Frontal cortex (tissue), 4 donors: ENCODE measurements at places on chromosomes 3 and 15.
A peak's percentile ranks its signal among the peaks of the same experiment; 100 is the strongest.

DNA sequence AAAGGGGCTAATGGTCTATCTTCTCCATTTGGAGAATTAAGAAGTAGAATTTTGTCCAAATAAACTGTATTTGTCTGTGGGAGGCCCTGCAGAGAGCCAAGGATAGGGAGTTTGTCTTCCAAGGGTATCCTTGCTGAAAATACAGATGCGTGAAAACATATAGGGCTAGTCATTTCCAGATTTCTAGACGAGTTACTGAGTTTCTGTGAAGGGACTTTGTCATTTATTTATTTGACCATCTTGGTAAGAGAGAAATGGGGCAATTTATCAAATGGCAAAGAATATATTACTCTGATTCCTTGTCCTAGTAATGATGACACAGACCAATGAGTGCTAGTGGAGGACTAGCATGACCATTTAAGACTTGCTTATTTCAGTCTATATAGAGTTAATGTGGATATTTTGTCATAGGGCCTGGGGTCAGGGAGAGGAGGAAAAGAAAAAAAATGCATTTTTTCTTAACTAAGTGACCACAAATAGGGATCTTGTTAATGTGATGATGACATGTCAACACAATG lies 376.6 kb upstream of the ONECUT1 start:
- DNase-seq: no peak

- no peak for DNase-seq
Observed at GRCh38 chr3:107710851-107711250, 188.1 kb downstream of the BBX start.

DNA sequence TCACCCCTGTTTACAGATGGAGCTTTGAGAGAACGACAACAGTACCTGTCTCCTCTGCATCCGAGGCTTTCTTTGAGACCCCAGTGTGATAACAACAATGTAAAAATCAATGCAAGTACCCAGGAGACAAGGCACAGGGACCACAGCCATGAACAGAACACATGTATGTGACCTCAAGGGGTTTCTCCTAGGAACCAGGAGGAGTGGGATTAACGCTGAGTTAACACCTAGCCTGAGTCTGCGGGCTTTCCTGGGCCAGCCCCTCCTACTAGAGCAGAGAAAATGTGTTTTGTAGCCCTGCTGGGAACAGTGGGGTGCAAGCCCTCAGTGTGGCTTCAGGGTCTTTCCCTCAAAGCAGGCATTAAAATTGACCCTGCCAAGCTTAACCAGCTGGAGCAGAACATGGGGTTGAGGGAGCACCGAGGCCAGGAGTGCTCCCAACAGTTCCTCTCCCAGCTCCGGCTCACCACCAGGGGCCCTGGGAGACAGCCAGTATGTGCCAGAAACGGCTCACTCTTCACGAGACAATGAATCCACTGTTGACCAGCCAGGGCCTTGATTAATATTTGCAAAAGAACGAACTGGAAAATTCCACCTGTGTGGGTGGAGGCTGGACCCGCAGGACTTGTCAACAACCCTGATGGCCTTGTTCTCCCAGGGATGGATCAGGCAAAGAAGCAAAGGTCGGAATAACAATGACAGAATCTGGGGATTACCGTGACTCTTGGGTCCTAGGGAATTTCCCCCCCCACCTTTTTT lies 3.6 kb downstream of the CHDH start:
- DNase-seq: peak; percentile 57

DNA sequence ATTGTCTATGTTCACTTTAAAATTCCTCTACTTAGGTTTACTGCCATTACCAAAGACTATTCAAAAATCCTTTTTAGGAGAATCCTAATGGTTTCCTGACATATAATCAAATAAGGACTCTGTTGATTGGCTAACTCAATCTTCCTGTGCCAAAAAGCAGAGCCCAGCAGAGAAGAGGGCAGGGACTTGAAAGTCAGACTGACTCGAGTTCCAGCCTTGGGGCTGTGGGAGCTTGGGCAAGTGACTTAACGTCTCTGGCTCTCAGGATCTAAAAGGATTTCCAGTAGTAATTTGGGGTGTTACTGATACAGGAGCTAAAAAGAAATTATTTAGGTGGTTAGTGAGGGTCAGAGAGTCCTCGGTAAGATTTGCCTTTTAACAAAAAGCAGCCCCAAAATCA lies 10.9 kb downstream of the CCR5 start:
- no peak for DNase-seq

GRCh38 chr3:119894195-119894594 lies 112.3 kb downstream of the NR1I2 start:
- no peak for DNase-seq

GRCh38 chr3:66297900-66298299 lies 77.1 kb downstream of the SLC25A26 start:
- no peak for DNase-seq

DNA sequence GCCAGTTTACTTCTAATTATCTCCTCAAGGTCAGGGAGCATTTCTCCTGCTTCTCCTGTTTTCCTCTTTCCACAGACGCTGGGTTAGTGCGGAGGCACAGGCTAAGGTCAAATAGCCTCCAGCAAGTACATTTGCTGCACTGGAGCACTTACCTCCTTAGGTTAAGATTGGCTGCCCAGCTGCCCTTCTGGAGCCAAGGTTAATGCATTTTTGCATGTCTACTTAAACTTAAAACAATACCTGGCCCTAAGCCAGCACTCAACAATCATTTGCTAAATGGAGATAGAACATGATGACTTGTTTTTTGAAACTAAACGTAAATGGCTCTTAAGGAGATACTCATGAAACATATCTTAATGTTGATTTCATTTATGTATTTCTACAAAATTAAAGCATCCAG lies 83.5 kb downstream of the SSR3 start:
- DNase-seq: no peak

- no peak for DNase-seq
Observed at GRCh38 chr3:53776494-53777101, 69.6 kb downstream of the CHDH start.

DNA sequence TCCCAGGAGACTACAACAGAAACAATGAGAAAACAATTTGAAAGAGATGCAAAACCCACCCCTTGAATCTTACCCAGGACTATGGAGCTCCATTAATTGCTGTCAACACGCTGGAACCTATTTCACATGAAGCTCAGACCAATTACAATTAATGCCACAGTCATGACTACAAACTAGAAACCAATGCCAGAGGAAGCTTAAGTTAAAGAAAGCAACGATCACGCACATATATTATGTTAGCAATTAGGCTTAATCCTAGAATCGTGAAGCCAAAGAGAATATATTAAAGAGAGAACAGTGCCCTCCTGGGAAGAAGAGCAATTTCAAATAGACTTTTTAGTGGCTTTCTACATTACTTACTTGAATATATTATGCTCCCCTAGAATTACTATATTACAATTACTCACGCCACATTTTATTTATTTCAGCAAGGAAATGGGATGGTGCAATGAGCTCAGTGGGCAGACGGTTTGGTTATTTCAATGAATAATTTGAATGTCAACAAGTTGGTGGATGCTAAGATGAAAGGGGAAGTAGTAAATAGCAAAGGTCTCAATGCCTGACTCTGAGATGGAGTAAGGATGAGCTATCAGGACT lies 125.5 kb downstream of the GREM1 start:
- no peak for DNase-seq

DNA sequence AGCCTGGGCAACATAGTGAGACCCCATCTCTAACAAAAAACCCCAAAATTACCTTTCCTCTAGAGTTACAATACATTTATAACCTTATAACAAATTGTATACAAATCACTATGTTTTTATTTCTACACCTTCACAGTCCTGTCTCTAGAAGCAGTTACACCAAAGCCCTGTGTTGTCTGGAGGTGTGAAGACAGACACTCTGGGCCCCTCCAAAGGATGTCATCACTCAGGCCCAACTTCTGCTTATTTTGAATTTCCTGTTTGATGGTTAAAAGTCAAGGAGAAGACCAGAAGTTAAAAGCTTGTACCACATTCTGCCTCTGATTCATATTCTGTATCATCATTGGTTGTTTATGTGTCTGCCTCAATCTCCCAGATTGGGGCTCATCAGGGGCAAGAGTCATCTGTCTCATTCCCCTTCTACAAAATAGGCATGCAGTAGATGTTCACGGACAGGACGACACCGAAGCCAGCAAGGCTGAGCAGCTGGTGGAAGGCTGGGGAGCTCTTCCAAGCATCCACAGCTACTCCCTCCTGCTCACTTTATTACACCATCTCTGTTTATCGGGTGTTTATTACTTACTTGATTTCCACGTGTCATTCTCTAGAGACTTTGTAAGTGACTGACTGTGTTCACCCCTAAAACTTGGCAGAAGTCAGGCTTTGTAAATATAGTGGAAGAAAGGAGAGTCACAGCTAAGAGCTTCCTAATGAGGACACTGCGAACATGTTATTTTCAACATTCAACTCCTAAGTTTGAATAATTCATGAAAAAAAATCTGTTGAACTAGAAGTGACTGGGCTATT lies 136.8 kb upstream of the ANKRD28 start:
- no peak for DNase-seq

DNA sequence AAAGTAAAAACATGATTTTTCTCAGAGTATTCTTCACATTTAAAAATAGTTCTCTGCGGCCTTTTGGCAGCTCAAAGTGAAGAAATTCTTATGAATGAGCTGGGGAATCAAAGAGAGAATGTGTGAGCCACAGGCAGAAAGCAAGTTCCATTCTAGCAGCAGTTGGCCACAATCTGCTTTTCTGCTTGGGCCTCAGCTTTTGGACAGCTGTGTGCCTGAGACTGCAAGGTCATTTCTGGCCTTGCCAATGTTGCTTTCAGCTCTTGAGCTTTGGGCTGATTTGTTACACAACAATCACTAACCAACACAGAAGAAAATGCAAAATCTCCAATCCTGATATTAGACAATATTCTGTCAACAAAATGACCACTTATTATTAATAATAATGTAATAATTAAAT lies 14.4 kb upstream of the TM4SF4 start:
- DNase-seq: no peak
